Activated CD8-positive, alpha-beta T cell treated with anti-CD3 and anti-CD28 coated beads for 36 hours (primary cell): ENCODE measurements at places on chromosomes 5 and 9.

GRCh38 chr5:35593338-35593737, 24.3 kb upstream of the SPEF2 start:
- DNase-seq = no peak

DNA sequence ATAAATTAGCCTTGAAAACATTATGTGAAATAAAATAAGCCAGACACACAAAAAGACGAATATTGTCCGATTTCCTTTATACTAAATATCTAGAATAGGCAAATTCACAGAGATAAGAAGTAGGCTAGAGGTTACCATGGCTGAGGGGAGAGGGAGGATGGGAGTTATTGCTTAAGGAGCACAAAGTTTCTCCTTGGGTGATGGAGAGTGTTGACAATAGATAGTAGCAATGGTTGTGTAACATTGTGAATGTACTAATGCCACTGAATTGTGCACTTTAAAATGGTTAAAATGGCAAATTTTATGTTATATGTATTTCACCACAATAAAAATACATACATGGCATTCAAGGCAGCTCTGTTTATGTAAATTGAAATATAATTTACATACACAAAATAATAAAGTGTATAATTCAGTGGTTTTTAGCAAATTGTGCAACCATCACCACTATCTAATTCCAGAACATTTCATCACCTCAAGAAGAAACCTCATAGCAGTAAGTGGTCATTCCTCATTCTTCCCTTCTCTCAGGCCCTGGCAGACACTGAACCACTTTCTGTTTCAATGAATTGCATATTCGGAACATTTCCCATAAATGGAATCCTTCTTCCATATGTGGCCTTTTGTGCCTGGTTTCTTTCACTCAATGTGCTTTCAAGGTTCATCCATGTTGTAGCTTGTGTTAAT, 59.2 kb downstream of the NDST1 start:
- DNase-seq = no peak

GRCh38 chr5:167295681-167296005, 995.8 kb upstream of the WWC1 start:
- no peak for DNase-seq

DNA sequence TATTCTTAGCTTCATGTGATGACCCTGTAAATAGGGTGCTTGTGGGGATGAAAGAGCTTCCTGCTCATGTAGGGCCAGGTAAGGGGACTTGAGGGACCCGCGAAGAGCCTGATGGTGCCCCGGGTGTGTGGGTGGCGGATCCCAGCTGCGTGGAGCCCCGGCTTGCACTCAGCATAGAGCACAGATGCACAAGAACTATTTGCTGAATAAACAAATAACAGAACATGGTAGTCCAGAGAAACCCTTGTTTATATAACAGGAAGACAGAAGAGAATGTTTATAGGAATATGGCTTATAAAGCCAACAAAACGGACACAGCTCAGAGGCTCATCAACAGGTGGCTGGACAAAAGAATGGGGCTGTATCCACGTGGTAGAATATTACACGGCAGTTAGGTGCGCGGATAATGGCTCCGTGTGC, 106.9 kb upstream of the COL5A1 start:
- no peak for DNase-seq

DNA sequence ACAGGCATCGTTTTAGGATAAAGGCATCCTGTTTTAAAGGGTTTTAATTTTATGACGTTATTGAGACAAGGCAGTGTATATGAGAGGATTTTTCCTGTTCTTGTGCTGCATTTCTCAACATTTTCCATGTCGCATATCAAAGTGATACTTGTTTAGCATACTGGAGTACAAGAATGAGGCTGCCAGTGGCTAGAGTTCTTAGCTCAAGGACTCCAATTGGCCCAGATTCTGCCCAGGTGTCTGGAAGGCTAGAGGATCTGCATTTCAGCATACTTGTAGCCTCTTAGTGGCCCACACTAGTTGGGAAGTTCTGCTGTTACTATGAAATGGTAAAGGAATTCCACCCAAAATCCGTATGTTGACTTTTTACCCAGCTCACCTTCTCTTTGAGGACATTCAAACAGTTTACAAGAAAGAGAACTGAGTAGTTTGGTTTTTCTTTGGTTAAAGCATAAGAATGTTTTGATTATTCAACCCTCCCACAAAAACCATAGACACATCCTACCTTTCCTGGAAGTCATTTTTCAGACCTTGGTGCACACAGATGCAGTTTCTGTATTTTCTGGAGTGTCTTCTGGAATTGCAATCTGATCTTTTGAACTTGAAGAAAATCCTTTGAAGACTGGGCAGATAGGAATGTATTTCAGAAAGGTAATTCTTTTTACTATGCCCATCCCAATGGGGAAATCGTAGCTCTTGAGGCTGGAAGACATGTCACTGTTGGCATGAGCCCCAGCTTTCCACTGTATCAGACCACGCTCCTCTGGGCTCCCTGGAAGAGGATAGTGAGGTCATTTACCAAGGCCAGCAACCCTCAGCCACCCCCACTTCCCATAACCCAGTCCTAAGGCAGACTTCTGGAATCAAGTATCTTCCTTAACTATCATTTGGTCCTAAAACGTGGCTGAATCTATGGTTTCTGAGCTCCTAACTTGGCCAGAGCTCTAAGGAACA, 11.3 kb downstream of the SLC23A1 start:
- no peak for DNase-seq

- DNase-seq = no peak
These were observed 12.3 kb upstream of the CAST start for GRCh38 chr5:96649681-96650540.

DNA sequence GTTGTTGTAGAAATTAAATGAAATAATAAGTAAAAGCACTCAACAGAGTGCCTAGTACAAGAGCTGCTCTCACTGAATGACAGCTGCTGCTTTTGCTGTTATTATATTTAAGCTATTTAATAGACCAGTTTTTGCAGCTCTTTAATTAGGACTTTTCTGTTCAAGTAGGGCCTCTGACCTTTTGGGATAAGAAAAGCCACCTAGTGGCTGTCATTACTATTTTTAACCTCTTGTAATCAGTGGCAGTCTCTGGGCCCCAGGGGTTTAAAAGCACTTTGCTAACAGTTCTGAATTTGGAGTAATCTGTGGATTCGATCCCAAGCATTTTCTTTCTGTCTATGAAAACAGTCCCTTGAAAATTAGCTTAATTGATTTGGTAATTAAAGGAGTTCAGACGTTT, 121.1 kb downstream of the NUDT12 start:
- no peak for DNase-seq

DNA sequence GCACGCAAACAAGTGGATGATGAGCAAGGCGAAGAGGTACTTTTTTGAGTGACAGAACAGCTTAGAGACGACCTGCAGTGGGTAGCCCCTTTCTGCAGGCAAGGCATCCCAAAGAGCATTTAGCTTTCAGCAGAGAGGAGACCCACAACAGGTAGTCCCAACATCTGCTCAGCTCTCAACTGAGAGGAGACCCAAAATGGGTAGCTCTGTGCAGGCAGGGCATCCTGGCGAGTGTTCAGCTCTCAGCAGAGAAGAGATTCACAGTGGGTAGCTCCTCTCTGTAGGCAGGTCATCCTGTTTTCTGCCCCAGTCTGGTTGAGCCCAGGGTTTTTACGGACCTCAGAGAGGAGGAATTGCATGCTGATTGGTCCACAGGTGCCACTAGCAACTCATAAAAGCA, 2396.1 kb upstream of the C9orf72 start:
- DNase-seq = no peak
